AG04449 (cell line): ENCODE measurements at places on chromosomes 4 and X.

- DNase-seq: no peak
Observed at GRCh38 chr4:69639542-69639941, at the start of gene UGT2A2. TSS of gene UGT2A2 (minus strand) at chr4:69639642. CDS start at chr4:69639640, 2 bp downstream.

DNA sequence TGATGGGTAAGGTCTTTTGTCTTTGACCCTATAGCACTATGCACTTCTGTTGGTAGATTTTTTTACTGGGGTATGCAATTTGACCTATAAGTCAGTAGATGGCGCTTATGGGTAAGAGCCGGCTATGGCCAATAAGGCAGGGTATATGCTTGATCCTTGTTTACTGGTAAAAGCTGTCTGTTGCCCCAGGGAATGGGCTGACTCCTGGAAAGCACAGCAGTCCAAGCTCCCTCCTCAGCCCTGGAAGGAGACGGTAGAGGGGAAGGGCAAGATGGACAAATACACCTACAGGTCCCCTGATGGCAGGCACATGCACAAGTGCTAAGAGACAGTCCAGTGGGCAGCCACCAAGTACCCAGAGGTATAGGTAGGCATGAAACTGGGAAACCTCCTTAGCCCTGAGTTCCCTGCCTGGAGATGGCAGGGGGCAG lies 63.7 kb downstream of the ADAMTS3 start:
- DNase-seq: peak; percentile 10

- DNase-seq: no peak
Observed at GRCh38 chr4:111434586-111434985, 710.7 kb upstream of the FAM241A start.

- no peak for DNase-seq
Observed at GRCh38 chr4:127748957-127749356, 18.8 kb downstream of the SLC25A31 start.

DNA sequence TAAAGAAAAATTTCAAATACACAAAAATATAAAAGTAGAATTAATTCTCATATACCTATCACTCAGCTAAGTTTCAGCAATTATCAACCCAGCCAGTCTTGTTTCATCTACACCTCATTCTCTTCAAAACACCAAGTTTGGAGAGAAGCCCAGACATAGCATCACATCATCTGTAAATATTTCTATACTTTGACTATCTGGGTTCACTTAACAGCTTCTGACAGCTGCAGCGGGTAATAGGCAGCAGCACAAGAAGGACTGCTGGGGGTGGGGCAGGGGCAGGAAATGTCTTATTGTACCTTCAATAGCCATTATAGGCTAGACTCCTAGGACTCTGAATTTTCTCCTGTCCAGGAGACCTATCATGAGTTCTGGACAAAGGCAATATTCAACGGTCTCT lies 54.1 kb downstream of the PHF8 start:
- no peak for DNase-seq

DNA sequence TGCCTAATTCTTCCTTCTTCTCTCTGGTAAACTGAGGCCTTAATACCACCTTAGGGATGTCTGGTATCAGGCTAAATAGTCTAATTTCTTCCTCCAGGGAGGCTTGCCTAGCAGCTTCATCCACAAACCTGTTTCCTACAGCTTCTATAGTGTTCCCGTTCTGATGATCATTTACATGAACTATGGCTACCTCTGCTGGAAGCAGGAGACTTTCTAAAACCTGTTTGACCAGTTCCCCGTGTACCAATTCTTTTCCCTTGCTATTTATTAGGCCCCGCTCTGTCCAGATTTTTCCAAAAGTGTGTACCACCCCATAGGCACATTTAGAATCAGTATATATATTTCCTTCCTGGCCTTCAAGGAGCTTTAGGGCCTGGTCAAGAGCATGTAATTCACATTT lies 5.8 kb upstream of the USP38 start:
- no peak for DNase-seq

DNA sequence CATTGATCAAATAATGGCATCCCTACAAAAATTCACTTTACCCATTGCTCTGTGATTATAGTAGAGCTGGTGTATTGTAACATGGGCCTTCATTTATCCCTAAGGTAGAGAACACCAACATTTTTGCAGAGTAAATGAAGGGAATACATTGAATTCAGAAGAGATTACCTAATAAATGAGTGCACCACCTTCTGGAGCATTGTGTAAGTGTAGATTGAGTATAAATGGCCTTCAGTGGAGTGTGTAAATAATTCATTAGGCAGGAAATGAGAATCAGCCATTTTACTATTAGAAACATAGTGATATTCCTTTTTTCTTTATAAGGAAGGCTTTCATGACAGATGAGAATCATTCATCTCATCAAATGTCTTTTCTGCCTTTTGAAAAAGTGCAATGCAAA lies 155.8 kb downstream of the FAM47B start:
- no peak for DNase-seq

- no peak for DNase-seq
Observed at GRCh38 chr4:142715727-142716126, 130.4 kb downstream of the INPP4B start.

GRCh38 chrX:48022738-48023137 lies 15.9 kb downstream of the SPACA5 start:
- no peak for DNase-seq

GRCh38 chr4:54066088-54066415 lies 1.6 kb upstream of the CHIC2 start:
- DNase-seq: no peak

GRCh38 chr4:4788573-4788972 lies 70.9 kb upstream of the MSX1 start:
- no peak for DNase-seq

GRCh38 chr4:42205541-42205940 lies 53.1 kb upstream of the BEND4 start:
- no peak for DNase-seq

DNA sequence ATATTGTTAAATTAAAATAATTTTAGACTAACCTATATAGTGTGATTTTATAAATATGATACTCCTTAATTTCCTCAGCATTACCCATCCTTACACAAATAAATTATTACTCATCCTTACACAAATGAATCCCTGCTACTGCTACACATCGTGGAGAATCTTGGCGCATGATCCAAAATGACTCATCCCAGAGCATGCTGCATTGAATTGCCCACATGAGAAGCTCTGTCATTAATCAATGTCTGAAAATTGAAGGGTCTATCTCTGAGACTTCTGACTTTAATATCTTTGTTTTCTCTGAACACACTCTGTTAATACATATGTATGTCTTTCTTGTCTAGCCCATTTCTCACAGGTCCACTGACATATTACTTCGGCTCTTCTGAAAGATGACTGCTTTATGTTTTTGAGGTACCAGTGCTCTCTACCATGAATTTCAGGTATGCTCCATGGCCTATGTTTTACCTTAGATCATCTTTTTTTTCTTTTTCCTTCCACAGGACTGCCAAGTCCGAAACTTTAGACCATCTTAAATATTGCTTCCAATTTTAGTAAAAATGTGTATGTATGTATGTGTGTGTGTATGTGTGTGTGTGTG lies 15.7 kb upstream of the DUSP21 start:
- peak; percentile 34 for DNase-seq

DNA sequence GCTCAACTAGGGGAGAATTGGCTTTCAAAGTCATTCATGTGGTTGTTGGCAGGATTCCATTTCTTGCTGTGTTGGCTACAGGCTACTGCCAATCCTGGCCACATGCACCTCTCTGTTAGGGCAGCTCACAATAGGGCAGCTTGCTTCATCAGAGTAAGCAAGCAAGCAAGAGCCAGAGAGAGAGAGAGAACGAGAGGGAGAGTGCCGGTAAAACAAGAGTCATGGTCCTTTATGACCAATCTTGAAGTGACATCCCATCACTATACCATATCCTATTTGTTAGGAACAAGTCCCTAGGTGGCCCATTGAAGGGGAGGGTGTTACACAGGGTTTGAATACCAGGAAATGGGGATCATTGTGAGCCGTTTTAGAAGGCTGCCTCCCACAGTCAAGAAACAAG lies 33.0 kb upstream of the TLR2 start:
- DNase-seq: no peak

- no peak for DNase-seq
Observed at GRCh38 chr4:62619971-62620370, 1419.8 kb downstream of the ADGRL3 start.

DNA sequence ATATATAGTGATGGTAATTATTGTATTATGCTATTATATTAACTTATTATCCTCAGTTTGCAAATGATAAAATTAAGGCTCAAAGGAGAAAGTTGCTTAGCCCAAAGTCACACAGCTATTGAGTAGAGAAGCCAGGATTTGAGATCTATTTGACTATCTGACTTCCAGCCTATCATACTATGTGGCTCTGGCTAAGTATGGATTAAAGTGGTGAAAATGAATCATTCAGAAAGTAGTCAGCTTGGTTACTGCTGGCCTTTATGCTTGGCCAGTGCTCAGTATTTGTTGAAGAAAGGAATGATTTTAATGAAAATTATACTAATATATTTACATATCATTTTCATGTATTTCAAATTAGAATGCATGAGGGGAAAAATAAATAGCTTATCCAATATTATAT lies 219.8 kb downstream of the SHROOM3 start:
- DNase-seq: no peak

- DNase-seq: no peak
Observed at GRCh38 chr4:5184606-5185005, 133.3 kb downstream of the STK32B start.

GRCh38 chr4:168515222-168516011 lies 18.6 kb downstream of the PALLD start:
- no peak for DNase-seq

- DNase-seq: no peak
Observed at GRCh38 chr4:73599182-73599581, 21.1 kb downstream of the RASSF6 start.

DNA sequence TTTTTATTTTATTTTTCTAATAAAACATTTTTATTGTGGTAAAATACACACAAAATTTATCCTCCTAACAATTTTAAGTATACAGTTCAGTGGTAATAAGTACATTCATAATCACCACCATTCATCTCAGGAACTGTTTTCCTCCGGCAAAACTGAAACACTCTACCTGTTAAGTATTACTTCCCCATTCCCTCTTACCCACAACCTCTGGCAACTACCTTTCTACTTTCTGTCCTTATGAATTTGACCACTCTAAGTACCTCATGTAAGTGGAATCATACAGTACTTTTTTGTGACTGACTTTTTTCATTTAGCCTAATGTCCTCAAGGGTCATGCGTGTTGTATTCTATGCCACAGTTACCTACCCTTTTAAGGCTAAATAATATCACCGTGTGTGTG lies 21.1 kb upstream of the HSFX4 start:
- no peak for DNase-seq

DNA sequence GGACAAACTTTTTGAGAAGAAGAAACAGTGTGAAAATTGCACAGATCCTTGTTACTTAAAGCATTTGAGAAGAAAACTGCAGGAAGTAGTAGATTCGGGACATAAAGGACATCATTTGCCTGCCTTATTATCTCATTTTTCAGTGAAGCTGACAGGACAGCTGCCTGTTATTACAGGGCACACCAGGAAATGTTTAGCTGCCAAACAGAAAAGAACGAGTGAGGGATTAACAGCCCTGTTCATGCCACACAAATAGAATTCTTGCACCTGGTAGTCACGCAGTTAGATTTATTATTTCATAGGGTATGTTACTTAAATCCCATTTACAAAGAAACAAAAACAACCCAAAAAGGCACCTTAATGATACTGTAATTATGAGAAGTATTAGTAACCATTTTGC lies 100.6 kb downstream of the CHIC2 start:
- DNase-seq: no peak

DNA sequence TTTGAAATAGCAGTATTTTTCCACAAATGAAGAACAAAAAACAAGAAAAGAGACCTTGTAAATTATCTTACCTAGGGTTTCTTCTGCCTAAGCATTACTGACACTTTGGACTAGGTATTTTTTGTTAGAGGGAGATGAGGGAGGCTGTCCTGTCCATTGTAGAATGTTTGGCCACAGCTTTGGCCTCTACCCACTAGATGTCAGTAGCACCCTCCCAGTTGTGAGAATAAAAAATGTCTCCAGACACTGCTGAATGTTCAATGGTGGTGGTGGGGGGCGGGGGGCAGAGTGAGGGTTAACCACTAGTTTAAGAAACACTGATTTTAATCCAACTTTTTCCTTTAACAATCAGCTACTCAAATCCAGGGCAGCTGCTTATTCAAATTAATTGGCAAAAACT lies 25.8 kb downstream of the OTUD4 start:
- DNase-seq: no peak

DNA sequence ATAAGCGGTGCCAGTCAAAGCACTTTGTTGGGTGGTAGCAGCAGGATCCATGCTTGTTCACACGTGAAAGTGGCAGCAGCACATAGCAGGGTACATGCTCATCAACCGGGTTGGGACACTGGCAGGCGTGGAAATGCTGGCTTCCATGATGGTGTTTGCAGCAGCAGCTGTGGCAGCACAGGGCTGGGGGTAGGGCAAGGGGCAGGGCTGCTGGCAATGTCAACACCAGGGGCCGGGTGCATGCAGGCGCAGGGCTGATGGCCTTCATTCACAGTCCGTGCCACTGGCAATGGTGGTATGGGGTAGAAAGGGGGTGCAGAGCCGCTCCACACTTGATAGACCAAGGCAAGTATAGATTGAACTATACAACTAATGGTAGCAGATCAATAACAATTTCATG lies 374.7 kb upstream of the FAM241A start:
- DNase-seq: no peak

- DNase-seq: peak; percentile 82
Observed at GRCh38 chr4:87973283-87974169, 2.0 kb upstream of the SPP1 start.

GRCh38 chr4:79851625-79852304 lies 221.3 kb downstream of the ANTXR2 start:
- DNase-seq: no peak

DNA sequence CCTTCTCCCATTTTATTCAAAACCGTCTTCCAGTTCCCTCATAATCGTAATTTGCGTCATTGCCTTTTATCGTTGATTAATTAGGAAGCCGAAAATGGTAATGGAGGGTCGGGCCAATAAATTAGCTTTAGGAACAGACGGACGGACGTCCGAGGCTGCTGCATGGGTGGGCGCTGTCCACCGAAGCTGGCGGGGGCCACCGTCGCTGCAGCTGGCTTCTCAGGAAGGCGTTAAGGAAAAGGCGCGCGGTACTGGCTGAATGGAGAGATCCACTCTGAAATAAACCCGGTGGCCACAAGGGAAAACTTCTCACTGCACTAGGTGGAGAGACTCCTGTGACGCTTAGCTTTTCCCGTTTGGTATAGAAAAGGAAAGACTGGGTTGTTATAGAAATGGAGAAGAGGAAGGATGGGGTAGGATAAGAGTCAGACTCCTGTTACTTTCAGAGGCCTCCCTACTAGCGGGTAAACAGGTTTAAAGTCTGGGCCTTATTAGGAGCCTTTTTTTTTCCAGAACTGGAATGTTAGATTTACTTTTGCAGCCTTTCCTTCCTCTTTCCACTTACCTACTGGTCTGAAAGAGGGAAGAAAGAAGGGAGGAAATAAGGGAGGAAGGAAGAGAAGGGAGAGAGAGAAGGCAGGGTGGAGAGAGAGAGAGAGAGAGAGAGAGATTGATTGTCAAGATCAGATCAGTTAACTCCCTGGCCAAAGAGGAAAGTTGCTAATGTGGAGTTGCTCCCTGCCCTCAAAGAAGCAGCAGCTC lies 11.3 kb upstream of the PRDM8 start:
- no peak for DNase-seq

- DNase-seq: peak; percentile 10
Observed at GRCh38 chr4:845233-845835, 19.4 kb upstream of the CPLX1 start.

GRCh38 chr4:170007113-170007512 lies 19.1 kb downstream of the MFAP3L start:
- no peak for DNase-seq
